Progenitor cell of endocrine pancreas (in vitro differentiated cells): ENCODE measurements at places on chromosomes 2 and 18. TPM values are rescaled to one million over a fixed set of nuclear protein-coding genes. Genes with fewer than 3 reads are reported as not detected.

- no peak for DNase-seq
Measured at GRCh38 chr18:49837889-49838288, 24.6 kb upstream of the ACAA2 start.

- no peak for DNase-seq
Measured at GRCh38 chr2:37357530-37357929, 13.1 kb downstream of the QPCT start.

GRCh38 chr2:12663306-12664037, 53.3 kb upstream of the TRIB2 start:
- DNase-seq = no peak

- DNase-seq = no peak
Measured at GRCh38 chr18:79912409-79912991, 39.0 kb downstream of the SLC66A2 start.

DNA sequence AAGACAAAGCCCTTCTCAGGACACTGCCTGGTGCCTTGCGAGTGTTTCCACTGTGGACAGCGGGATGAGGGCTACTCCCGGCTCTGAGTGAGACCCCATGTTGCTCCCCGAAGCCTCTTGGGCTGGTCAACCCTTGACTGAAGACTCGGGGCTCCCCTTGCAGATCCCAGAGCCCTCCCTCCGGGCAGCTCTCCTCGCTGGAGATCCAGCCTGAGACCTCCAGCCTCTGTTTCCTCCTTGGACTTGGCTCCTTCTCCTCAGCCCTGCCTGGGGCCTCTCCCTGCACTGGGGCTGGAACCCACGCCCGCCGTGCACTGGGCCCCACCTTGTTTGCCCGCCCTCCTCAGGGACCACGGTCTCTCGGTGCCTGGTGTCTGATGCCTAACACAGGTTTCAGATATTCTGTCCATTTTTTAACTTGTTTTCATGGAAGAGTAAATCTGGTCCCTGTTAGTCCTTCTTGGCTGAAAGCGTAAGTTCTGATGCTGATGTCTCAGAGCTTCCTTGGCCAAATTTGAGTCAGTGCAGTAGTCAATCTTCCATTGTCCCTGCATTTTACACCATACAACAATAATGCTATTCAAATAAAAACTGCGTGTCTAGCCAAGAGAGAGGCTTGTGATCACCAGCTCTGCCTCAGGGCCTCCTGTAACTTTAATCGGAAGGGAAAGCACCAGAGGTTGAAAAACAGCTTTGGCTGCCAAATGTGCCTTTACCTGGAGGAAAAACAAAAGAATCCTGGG, 139.3 kb upstream of the CTDP1 start:
- DNase-seq = no peak

- DNase-seq = no peak
Measured at GRCh38 chr2:237429753-237430152, 15.8 kb upstream of the COL6A3 start.

DHRS9 gene
- total RNA-seq = not detected in 2 replicates

PRKAG3 gene
- total RNA-seq = not detected in 2 replicates

UGT1A4 gene
- not detected in 2 replicates for total RNA-seq
